Body of pancreas (tissue), 4 donors: ENCODE measurements at places on chromosomes 4 and X.

DNA sequence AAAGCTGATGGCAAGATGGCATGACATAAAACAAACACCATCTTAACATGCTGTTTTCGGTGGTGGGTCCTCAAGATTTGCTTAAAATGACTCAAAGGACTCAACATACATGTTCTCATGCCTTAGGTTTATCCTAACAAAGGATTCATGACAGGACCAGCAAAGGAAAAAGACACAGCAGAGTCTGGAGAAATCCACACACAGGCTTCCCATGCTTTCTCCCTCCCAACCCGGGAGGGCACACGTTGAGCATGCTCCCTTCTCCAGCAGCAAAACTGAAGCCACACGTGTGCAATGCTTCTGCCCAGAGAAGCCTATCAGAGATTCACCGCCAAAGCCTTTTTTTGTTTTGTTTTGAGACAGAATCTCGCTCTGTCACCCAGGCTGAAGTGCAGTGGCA is 39.9 kb downstream of the SAT1 start:
- no peak for DNase-seq

- peak; percentile 10 for DNase-seq
Measured at GRCh38 chrX:2828344-2828958, at the start of gene GYG2. Gene GYG2 (plus strand): TSS chrX:2828930. CDS start chrX:2830189, 1,259 bp downstream.

- no peak for DNase-seq
Measured at GRCh38 chr4:3468154-3468553, 5.0 kb downstream of the DOK7 start.

- DNase-seq, result no peak
Measured at GRCh38 chr4:22741744-22742143, 49.0 kb downstream of the GBA3 start.

GRCh38 chr4:15653864-15654592 is 1.1 kb downstream of the FBXL5 start:
- DNase-seq, result no peak

DNA sequence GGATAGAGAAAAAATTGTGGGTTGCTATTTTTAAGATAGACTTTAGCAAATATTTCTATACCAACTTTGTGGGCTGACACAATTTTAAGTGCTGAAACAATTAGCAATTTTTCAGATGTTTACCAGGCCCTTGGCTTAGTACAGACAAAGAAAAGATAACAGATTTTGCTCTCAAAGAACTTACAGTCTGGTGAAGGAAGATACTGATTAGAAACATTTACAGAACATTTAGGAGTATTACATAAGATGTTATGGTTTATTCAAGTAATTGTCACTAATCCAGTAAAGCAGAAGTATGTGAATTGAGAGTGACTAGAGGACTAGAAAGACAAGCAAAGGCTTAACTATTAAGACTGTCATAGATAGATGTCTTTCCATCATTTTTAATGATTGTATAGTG is 35.3 kb upstream of the NDUFC1 start:
- DNase-seq, result no peak

- DNase-seq, result peak; percentile 34
Measured at GRCh38 chrX:10089378-10089795, 67.4 kb upstream of the CLCN4 start.

- no peak for DNase-seq
Measured at GRCh38 chr4:38687571-38688011, 23.6 kb downstream of the KLF3 start.

GRCh38 chrX:54306379-54306778 is 51.5 kb downstream of the WNK3 start:
- DNase-seq, result no peak

- no peak for DNase-seq
Measured at GRCh38 chrX:67720344-67720743, 176.5 kb downstream of the AR start.

- no peak for DNase-seq
Measured at GRCh38 chr4:164803702-164804101, 49.8 kb downstream of the SMIM31 start.
